ENCODE measurements at places on chromosomes 5 and 9. TPM values are rescaled to one million over a fixed set of nuclear protein-coding genes. Genes with fewer than 3 reads are reported as not detected.
A peak's percentile ranks its signal among the peaks of the same experiment; 100 is the strongest.

DNA sequence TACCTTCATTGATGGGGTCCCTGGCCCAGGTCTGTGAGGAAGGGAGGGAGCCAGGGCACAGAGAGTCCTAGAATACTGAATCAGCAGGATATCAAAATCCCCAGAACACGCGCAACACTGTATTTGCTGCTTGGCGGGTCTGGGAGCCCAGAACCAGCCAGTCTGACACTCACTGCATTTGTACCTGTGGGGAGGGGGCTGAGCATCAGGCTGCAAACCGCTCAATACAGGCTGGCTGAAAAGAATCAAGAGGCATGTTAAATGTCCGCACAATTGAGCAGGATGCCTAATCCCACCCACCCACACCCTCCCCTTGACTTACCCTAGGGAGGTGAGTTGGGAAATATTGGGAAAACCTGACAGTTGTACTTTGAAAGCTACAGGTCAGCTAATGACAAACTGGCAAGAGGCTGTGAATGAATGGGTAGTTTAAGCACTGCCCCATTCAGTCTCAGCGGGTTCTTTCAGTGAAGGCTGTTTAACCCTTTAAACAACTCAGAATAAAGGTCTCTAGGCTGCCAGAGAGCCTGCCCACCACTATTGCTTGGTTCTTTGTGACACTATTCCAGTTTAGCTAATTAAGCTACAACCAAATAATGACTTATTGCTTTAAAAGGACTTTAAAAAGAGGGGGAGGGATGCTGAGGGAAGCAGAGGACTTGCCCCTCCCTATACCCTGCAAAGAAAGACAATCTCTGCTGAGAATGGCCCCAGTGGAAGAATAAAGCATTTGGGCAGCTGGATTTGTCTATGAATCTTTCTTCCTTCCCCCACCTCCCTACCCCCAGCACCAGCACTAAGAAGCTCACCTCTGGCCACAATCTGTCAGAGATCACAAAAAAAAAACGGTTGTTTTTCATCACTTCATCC lies 5.0 kb downstream of the SPRY4 start:
- H3K27me3 ChIP-seq: no peaks in the 10 kb centered on the region
- H3K4me1 ChIP-seq: peaks cover 24% of the 10 kb centered on the region
- H3K27ac ChIP-seq: peak overlapping the region; percentile 66
- H3K36me3 ChIP-seq: no peaks in the 10 kb centered on the region

GRCh38 chr9:117595650-117596049 lies 108.6 kb upstream of the TLR4 start:
- H3K27ac ChIP-seq: no peak overlapping the region
- H3K4me1 ChIP-seq: no peaks in the 10 kb centered on the region
- H3K36me3 ChIP-seq: no peaks in the 10 kb centered on the region

RPL7A gene
- 1,412 TPM for total RNA-seq

DNA sequence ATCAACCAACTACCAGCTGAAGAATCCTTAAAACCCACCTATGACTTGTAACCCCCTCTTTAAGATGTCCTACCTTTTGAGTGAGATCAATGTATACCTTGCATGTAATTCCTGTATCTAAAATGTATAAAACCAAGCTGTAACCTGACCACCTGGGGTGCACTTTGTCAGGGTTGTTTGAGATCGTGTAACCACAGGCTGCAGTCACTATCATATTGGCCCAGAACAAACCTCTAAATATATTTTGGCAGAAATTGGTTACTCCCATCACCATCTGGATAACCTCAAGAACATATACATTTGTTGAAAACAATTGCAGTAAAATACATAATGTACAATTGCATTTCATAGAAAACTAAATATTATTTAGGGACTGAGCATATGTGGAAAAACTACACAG lies 8.4 kb downstream of the CARNMT1 start:
- no peaks in the 10 kb centered on the region for H3K4me1 ChIP-seq
- no peaks in the 10 kb centered on the region for H3K36me3 ChIP-seq
- DNase-seq: no peak

SPATA31C1 gene
- not detected for total RNA-seq

GRCh38 chr5:119631660-119632059 lies 2.3 kb downstream of the FAM170A start:
- H3K27ac ChIP-seq: no peak overlapping the region
- H3K36me3 ChIP-seq: no peaks in the 10 kb centered on the region
- H3K4me1 ChIP-seq: no peaks in the 10 kb centered on the region
- no peaks in the 10 kb centered on the region for H3K27me3 ChIP-seq
- H3K4me3 ChIP-seq: no peak overlapping the region

DNA sequence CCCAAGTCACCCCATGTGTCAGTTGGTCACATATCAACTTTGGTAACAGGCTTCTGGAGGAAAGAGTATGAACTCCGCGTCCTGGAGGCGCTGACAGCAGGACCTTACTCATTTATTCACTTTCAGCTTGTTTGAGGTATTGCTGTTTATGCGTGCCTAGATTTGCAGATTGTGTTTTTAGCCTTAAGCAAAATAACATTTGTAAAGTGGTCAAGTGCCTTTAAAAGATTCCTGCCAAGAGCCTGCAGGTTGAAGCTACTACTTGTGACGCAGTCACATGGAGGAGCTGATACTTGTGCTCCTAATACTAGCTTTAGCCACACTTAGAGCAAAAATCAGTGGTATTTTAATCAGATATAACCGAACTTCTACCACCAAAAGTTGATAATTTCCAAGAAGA lies 351.3 kb downstream of the ADGRV1 start:
- H3K4me1 ChIP-seq: no peaks in the 10 kb centered on the region
- H3K4me3 ChIP-seq: no peak overlapping the region
- peak overlapping the region; percentile 29 for H3K27ac ChIP-seq
- DNase-seq: no peak
- no peaks in the 10 kb centered on the region for H3K27me3 ChIP-seq

GRCh38 chr5:94746731-94747124 lies 128.3 kb downstream of the SLF1 start:
- no peak overlapping the region for H3K4me3 ChIP-seq
- H3K4me1 ChIP-seq: no peaks in the 10 kb centered on the region
- H3K27ac ChIP-seq: no peak overlapping the region
- H3K36me3 ChIP-seq: no peaks in the 10 kb centered on the region
- no peaks in the 10 kb centered on the region for H3K27me3 ChIP-seq
